ENCODE measurements at places on chromosomes 13 and 19.
A peak's percentile ranks its signal among the peaks of the same experiment; 100 is the strongest.

DNA sequence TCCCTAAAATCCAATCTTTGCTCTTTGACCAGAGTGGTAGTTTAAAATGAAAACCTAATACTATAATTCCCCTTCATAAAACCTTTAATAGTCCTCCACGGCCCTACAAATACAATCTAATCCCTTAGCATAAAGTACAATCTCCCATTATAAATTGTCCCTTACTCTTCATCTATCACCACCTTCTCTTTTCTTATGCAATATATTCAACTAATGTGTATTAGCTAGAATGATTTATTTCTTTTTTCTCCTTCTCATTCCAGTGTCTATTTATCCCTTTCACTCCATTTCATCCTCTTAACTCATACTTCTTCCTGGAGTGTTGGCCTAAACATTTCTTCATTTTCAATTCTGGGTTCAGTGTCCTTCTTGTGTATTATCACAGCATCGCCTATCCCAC is 872.1 kb upstream of the PCDH20 start:
- no peak for DNase-seq

- no peak for DNase-seq
These were observed at the start of gene IL17D for GRCh38 chr13:20702915-20703779. Gene IL17D (plus strand): TSS chr13:20703699. CDS start chr13:20704002, 303 bp downstream.

- no peak for DNase-seq
These were observed 20.0 kb downstream of the SETDB2 start for GRCh38 chr13:49464085-49464484.

- no peak for DNase-seq
These were observed 265.3 kb upstream of the STARD13 start for GRCh38 chr13:33550885-33551284.

- DNase-seq, result no peak
These were observed 21.0 kb upstream of the SERP2 start for GRCh38 chr13:44352671-44353070.

DNA sequence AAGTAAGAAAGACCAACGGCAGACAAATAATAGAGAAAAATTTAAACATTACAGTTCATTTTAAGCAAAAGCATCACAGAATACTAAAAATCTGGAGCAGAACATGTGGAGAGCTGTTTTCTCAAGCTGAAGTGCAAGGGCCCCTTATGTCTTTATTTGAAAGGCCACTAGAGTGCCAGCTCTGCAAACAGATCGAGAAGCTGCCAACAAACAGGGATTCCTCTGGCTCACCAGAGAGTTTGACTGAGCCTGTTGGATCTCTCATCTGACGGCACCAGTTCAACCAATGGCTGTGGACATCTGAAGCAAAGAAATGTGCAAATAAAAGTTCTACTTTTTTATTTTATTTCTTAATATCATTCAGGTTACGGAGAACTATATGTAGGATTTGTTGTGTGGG is 119.7 kb downstream of the COL4A2 start:
- peak; percentile 57 for DNase-seq

DNA sequence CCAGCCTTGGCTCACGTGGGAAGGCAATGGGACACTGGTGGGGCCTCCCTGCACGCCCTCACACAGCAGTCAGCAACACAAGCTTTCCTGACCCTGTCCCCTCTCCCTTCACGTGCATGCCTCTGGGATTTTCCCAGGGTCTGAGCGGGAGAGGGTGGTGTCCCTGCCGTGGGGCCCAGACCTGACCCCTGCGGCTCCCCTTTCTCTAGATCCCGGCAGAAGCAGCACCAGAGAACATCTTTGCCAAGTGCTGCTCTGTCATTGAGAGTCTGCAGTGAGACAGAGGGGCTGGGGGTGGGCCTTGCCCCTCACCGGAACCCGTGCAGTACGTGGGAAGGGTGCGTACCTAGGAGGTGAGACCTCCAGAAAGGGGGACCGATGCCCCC is 12.6 kb downstream of the KHSRP start:
- DNase-seq, result no peak

- DNase-seq, result no peak
These were observed 90.2 kb downstream of the DNAJC15 start for GRCh38 chr13:43113603-43114002.

GRCh38 chr13:76921516-76921915 is 26.8 kb upstream of the ACOD1 start:
- DNase-seq, result no peak

GRCh38 chr13:46683676-46684260 is 113.2 kb downstream of the ESD start:
- DNase-seq, result no peak

DNA sequence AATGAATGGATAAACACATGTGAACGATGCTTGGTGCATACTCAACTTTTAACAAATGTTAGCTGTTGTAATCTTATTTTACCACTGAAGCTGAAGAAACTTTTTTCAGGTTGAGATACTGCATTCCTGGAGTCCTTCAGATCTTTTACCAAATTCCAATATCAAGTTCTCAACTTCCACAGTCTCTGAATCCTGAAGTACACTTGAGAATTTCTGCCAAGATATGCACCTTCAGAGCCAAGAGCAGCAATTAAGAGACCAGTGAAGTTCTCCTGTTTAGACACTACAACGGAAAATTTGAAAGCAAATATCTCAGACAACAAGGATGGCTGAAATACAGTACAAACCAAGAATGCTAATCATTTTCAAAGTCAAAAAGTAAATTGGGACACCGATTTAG is 84.6 kb upstream of the MTIF3 start:
- DNase-seq, result no peak

GRCh38 chr13:21641629-21642028 is 29.2 kb upstream of the FGF9 start:
- no peak for DNase-seq

DNA sequence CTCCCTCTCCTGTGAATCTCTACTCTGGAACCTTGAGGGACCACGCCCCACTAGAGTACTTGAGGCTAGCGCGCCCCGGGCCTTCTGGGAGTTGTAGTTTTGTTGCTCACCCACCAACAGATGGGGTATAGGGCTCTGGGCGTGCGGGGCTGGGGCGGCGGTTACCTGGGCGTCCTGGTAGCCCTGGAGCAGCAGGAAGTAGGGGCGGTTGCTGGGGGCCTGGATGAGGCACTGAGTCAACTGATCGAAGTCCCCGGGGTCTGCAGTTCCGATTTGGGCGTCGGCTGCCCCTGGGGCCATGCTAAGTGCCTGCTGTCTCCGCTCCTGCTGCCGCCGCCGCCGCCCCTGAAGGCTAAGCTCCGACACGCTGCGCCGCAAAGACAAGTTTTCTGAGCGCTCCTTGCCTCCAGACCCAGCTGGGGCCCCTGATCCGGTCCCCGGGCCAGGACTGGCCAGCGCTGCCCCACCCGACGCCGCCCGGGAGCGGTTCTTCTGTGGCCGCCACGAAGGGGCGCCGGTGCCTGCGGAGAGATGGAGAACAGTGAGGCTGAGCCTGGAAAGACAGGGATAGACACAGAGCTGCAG is 5.3 kb downstream of the RASIP1 start:
- no peak for DNase-seq

DNA sequence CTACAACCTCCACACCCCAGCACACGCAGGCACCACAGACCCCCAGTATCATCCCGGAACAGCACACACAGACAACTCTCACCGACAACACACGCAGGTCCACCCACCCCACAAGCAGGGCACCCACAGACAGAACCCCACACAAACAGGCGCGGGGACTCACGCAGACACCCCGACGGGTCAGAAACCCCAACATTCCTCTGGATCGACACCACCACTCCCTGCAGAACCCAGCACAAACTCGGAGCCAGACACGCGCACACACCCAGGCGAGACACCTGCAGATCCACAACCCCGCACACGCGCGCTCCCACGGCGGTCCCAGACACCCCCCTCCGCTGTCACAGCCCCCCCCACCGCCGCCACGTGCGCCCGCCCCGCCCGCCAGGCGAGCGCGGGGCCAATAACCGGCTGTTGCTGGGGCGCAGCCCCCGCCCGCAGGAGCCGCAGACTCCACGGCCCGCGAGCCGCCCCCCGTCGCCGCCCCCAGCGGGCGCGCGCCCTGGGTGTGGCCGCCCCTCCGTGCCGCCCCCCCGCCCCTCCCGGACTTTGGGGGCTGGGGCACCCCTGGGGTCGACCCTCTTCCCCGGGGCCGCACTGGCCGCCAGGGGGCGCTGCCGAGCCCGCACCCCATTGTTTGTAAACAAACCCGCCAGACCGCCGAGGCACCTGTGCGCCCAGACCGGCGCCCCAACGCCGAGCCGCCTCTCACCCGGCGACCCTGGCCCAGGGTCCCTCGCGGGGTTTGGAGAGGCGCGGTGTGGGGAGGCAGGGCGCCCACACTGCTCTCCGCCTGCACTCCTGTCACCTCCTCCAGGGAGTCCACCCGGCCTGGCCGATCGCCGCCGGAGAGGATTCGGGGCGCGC is 712 bp downstream of the BBC3 start:
- DNase-seq, result peak; percentile 41

- DNase-seq, result no peak
These were observed 4.5 kb downstream of the LRRC25 start for GRCh38 chr19:18392926-18393325.

- peak; percentile 31 for DNase-seq
These were observed 28.3 kb upstream of the CEBPG start for GRCh38 chr19:33345163-33345562.

GRCh38 chr19:45976178-45976577 is 2.5 kb upstream of the NOVA2 start:
- peak; percentile 83 for DNase-seq

GRCh38 chr19:12194827-12195731 is 32.2 kb downstream of the ZNF136 start:
- peak; percentile 96 for DNase-seq

DNA sequence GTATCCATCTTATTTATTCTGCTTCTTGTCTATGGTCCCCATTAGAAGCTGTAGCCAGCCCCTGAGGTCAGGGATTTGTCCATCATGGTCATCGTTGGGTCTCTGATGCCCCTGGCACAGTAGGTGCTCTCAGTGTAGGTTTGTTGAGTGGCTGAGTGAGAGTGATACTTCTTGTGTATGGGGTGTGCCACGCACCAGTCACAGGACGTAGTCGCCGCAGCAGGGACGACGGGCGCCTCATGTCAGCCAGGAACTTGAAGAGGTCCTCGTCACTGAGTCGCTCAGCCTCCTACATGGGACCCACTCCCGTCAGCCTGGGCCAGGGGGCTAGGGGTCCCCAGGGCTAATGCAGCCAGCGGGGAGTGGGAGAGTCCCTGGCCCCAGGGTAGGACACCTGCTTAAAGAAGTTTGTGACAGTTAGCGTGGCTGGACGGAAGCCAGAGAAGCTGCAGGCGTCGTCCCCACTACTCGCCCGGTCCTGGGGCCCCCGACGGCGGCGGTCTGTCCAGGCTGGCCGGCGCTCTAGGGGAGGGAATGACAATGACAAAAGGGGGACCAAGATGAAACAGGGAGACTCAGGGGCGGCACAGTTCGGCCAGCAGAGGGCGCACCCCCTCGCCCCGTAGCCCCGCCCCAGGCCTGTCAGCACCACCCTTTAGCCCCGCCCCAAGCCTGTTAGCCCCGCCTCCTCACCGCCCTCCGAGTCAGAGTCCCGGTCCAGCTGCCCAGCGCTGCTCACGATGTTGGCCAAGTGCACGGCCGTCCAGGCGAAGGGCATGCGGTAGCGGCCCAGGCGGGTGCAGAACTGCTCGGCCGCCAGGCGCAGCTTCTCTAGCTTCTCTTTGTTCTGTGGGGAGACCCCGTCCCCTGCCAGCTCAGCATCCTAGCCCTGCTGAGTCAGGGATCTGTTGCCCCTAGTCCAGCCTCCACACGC is 3.7 kb downstream of the ANGPTL8 start:
- DNase-seq, result peak; percentile 94

GRCh38 chr19:17985037-17985818 is 18.3 kb downstream of the KCNN1 start:
- DNase-seq, result no peak

GRCh38 chr13:35843272-35843671 is 287.9 kb downstream of the DCLK1 start:
- no peak for DNase-seq

- DNase-seq, result no peak
These were observed 199.9 kb downstream of the LACC1 start for GRCh38 chr13:44079413-44080205.

DNA sequence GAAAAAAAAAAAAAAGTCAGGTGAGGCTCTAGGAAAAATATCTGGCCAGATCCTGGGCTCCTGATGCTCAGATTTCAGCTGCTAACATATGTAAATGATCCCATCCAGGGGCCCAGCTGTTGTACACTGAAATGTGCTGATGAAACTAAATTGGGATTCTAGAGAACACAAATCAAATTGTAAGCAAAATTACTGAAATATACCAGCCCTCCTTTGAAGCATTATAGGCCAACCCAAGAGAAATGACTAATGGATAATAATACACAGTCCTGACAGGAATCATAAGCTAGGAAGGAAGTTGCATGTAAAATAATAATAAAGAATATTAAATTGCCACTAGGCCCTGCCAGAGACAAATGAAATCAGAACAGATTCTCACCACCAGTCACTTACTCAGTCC is 17.8 kb downstream of the KCTD12 start:
- DNase-seq, result no peak

GRCh38 chr19:1134431-1134830 is 30.6 kb downstream of the GPX4 start:
- no peak for DNase-seq

DNA sequence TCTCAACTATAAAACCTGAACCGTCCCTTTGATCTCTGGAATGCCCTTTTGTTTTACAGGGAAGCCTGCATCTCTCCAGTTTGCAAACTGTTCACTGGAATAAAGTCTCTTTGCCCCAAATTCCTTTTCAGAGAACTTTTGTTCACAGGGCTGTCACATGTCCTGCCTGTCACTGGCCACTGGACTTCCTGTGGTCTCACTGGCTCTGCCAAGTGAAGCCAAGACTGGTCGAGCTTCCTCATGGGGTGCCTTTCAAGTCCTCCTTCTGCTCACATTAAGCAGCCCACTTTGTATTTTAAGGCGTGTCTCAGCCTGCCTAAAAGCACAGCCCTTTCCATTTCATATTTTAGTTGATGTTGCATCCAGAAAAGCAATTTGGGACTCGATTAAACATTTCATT is 215.7 kb downstream of the KATNAL1 start:
- DNase-seq, result peak; percentile 73

- DNase-seq, result no peak
These were observed 1274.1 kb upstream of the SPRY2 start for GRCh38 chr13:81615031-81615430.

DNA sequence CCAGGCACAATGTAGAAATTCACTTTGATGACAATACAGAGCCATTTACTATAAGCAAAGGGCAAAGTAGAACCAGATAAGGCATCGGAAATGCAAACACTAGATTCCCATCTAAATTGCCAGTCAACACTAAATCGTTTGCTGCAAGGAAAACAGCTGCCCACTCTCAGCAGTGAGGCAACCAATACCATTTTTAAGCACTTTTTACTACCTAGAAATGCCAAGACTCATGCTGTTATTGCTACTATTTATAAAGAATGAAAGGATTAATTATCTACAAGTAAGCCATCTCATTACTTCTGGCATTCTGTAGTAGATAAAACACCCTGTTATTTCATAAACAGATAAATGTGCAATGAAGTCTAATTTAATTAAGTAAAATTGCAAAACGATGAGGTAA is 422.0 kb downstream of the FGF14 start:
- DNase-seq, result no peak
